IMR-90 (cell line): ENCODE measurements at places on chromosomes 4 and X. TPM values are rescaled to one million over a fixed set of nuclear protein-coding genes. Genes with fewer than 3 reads are reported as not detected.

The ESX1 gene
- not detected in 2 replicates for total RNA-seq

The DNASE1L1 gene
- 42.5 and 51.4 TPM in 2 replicates for total RNA-seq

The XPNPEP2 gene
- total RNA-seq = under 0.01 TPM in 1 of 2 replicates, not detected in the other

DNA sequence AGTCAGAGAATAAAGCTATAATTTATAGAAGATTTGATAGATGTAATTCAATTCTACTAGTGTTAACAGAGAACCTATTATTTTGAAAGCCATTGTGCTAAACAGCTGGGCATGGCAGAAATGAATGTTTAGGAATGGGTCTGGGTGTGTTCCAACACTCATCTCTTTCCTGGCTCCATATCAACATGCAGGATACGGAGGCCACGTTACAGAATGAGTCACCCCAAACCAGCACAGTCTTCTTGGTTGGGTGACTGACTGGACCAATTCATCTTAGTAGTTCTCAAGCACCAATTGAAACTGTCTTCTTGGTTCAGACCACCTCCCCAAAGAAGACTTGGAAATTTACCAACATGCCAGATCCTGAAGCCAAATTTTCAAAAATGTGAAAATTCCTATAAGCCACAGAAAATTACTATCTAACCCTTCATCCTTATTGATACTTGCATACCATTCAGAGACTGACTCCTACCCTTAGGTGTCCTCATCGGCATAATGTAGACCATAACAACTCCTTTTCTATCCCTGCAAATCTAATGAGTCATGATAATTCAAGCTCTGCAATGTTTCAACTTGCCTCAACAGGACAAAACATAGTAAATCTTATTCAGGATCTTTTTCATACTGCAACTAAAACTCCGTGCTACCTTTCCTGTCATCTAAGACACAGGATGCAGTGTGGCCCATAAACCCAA is 52.0 kb upstream of the ATOH1 start:
- H3K36me3 ChIP-seq = no peaks in the 10 kb centered on the region
- no peak overlapping the region for H3K27ac ChIP-seq
- H3K27me3 ChIP-seq = no peaks in the 10 kb centered on the region
- no peak overlapping the region for H3K4me3 ChIP-seq
- no peaks in the 10 kb centered on the region for H3K4me1 ChIP-seq

DNA sequence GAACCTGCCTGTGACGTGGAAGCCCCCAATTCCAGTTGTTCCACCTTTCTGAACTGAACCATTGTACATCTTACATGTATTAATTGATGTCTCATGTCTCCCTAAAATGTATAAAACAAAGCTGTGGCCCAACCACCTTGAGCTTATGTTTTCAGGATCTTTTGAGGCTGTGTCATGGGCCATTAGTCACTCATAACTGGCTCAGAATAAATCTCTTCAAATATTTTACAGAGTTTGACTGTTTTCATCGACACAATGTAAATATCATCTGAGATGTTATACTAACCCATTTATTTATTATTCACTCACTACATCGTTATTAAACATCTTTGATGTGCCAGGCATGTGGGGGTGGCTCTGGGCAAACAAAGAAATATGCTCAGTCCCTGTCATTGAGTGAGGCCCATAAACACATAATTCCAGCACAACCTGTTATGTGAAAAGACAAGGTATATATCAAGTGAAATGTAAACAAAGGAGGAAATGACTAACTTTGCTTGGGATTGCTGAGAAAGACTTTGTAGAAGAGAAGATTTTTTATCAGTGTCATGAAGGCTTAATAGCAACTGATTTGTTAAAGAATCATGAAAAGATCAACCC is 34.5 kb upstream of the PPM1K start:
- H3K36me3 ChIP-seq = no peaks in the 10 kb centered on the region
- 0 out of 2 replicates have a peak, but pooled peaks cover 3% of the 10 kb centered on the region for H3K4me1 ChIP-seq
- H3K4me3 ChIP-seq = no peak overlapping the region

DNA sequence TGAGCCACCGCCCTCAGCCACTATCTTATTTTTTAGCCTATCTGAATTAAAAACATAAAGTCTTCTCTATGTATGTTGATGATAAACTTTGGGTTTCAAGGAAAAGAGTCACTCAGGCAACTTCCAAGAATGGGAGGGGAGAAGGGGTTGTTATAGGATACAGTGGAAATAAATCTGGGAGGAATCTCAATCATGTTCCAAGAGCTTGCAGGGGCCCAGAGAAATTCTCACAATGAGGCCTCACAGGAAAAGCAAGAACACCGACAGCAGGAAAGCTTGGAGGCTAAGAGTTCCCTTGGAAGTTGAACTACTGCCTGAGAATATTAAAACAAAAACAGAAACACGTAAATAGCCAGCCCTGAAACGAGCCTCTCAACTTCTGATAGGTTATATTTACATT is 384.6 kb upstream of the IGFBP7 start:
- no peaks in the 10 kb centered on the region for H3K4me1 ChIP-seq
- no peaks in the 10 kb centered on the region for H3K36me3 ChIP-seq
- DNase-seq = no peak
- no peaks in the 10 kb centered on the region for H3K27me3 ChIP-seq
- H3K27ac ChIP-seq = no peak overlapping the region
- H3K4me3 ChIP-seq = no peak overlapping the region

DNA sequence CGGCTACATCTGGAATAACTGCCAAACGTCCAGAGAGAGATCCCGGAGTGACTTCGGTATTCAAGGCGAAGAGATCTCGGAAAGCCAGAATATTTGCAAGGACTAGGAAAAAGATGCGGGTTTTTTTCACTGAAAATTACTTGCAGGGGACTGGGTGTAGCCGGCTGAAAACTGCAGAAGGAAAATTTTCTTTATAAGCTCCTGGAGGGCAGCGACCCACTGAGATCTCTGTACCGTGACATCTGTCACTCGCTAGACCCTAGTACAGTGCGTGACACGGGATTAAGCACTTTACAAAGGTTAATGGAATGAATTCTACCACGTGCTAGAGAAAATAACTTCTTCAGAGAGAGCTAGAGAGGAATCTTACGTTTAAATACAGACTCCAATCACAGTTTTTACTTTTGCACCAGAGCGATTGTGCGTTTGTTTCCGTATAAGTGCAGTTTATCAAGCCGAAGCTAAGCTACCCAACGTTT is 1.1 kb upstream of the LCORL start:
- H3K4me1 ChIP-seq = no peaks in the 10 kb centered on the region
- H3K27ac ChIP-seq = peak overlapping the region; percentile 22
- H3K27me3 ChIP-seq = no peaks in the 10 kb centered on the region
- peak; percentile 5 for DNase-seq
- no peaks in the 10 kb centered on the region for H3K36me3 ChIP-seq

DNA sequence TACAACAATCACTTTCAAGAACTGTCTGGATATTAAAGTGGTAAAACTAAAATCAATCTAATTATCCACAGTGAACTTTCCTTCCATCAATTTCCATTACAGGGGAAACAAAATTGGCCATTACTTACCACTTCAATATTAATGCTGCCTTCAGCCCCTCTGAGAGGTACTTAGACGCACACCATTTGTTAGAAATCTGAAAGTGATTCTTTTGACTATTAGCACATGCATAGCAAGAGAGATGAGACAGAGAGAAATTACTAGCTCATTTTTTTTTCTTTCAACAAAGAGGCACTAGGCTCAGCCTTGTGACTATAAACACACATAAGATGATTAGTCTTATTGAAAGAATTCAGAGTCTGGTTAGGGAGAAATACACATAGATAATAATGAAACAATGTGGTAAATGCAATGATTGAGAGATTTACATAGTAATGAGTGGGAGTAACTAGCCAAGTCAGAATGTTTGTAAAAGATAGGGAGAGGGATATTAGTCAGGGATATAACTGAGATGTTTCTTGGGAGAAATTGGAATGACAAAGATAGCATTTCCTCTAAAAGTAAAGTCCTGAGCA is 93.3 kb downstream of the YIPF7 start:
- no peaks in the 10 kb centered on the region for H3K4me1 ChIP-seq
- H3K36me3 ChIP-seq = no peaks in the 10 kb centered on the region
- DNase-seq = no peak
- no peak overlapping the region for H3K4me3 ChIP-seq
